ENCODE measurements at places on chromosomes 2 and 18.

DNA sequence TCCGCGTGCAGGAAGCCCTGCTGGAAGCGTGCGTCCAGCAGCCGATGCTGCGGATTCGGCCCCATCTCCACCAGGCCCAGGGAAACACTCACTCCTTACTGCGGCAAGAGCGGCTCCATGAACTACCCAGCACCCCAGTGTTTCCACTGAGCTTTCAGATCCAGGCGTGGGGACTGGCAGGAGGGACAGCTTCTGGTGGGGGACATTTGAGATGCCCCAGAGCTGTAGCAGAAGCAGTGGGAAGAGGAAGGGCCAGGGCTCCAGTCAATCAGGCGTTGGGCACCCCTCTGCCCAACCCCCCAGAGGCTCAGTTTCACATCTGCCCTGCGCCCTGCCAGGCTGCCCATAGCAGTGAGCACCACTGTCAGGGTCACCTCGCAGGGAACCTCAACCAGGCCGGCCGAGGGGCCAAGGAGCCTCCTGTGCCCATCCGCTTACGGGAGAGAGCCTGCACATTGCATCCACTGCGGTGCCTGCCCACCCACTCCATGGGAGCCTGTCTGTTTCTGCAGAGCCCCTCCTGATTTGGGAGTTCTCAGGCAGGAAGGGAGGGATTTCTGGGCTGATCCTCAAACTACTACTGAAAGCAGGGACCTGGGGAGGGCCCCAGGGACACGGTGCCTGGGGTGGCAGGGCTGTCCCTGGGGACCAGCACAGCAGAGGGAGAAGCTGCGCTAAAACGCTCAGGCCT, 4.6 kb downstream of the AGXT start:
- DNase-seq = no peak

- DNase-seq = no peak
These were observed 123.8 kb downstream of the AFF3 start for GRCh38 chr2:100018341-100019193.

DNA sequence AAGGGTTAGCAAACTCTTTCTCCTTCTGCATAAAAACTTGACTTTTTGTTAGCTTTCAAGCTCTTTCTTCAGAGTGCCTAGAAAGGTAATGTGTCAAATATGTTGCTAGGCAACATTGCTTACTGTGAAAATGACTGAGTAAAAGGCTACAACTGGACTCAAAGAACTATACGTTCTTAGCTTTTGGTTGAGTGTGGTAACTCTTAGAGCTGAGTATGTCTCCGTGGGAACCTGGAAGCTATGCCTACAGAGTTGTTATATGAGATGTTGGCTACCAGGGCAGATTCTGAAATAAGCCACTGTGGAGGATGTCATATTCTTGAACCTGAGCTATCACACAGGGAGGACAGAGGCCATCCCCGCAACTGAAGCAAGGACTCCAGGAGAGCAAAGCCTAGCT, 105.5 kb downstream of the ARL6IP6 start:
- no peak for DNase-seq

- no peak for DNase-seq
These were observed 1241.1 kb upstream of the LRRTM1 start for GRCh38 chr2:81545626-81546025.

- no peak for DNase-seq
These were observed 143.5 kb downstream of the ACKR3 start for GRCh38 chr2:236712961-236713673.

Measured in GM23338 (cell line).